ENCODE measurements at places on chromosomes 12 and 14.
A peak's percentile ranks its signal among the peaks of the same experiment; 100 is the strongest.

DNA sequence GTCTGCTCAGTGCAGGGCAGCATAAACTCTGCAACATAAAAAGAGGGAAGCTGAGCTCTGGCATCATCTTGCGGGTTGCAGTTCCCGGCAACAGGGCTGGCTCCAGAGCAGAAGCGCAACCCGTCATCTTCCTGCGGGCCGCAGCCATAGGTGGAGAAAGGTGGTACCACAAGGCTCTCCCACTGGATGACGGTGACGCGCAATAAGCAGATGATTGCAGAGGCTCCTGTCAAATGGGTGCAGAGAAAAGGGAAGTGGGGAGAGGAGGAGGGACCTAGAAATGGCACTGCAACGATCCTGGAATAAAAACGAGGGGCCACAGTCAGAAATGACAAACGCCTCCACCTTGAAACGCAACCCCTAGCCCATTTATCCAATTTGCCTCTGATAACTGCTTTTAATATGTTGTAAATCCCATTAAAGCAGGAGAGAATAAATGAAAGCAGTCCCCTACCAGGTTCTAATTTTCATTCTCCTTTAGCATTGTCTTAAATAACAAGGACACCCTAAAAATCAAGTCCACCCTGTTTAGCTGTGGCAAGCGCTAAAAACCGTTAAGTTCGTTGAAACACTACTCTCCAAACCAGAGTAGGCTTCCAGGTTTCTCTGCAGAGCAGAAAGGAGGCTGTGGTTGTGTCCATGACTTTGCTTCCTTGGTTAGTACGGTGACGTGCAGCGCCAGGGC lies 30.9 kb upstream of the TUBA1C start:
- peak; percentile 83 for DNase-seq

DNA sequence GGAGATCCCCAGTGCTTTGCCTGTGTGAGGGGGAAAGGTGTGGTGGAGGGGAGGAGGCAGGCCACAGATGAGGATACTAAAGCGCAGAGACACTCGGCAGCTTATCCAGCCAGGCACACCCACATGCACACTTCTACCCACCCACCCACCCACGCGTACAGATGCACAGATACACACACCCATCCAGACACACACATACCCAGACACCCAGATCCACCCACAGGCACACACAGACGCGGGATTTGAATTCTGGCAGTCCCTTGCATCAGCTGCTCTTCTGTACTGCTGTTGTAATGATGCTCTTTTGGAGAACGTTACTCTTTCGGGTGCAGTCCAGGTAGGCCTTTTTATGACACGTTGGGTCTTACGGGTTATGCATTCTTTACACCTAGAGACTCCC lies 55.7 kb upstream of the RD3L start:
- DNase-seq, result no peak

- DNase-seq, result no peak
Observed at GRCh38 chr12:55931317-55931779, 386 bp downstream of the DGKA start.

GRCh38 chr12:89539426-89540223 lies 13.8 kb upstream of the POC1B start:
- DNase-seq, result no peak

GRCh38 chr12:81809113-81809777 lies 50.1 kb upstream of the PPFIA2 start:
- DNase-seq, result no peak

- no peak for DNase-seq
Observed at GRCh38 chr12:93738199-93739058, 61.3 kb downstream of the CRADD start.

GRCh38 chr14:43872752-43873655 lies 634.1 kb downstream of the FSCB start:
- no peak for DNase-seq

All from NCI-H187 treated with DMSO at 0.1 percent for 48 hours (cell line).